ENCODE measurements at places on chromosomes 3 and 15. TPM values are rescaled to one million over a fixed set of nuclear protein-coding genes. Genes with fewer than 3 reads are reported as not detected.

Gene ZNF385D
- total RNA-seq, result 0.41 TPM

DNA sequence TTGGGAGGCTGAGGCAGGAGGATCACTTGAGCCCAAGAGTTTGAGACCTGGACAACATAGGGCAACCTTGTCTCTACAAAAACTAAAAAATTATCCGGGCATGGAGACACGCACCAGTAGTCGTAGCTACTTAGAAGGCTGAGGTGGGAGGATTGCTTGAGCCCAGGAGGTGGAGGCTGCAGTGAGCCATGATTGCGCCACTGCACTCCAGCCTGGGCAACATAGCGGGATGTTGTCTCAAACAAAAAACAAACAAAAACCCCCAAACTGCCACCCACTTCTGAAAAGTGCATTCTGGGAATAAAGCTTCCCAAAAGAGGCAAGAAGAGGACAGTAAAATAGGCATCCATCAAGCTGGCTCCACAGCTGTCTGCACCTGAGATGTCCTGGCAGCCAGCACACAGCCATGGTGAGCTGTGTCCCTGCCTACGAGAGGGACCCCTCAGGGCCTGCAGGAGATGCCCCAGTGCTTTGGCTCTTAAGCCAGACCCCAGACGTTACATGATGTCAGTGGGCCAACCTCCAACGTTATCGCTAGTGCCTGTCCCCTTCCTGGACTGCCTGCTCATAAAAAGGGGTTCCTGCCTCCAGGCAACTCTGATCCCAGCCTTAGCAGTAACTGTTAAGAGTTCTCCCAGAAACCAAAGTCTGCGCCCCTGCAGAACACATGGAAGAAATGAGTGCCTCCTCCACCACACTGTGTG is 101.1 kb downstream of the LRIG1 start:
- no peak for DNase-seq

DNA sequence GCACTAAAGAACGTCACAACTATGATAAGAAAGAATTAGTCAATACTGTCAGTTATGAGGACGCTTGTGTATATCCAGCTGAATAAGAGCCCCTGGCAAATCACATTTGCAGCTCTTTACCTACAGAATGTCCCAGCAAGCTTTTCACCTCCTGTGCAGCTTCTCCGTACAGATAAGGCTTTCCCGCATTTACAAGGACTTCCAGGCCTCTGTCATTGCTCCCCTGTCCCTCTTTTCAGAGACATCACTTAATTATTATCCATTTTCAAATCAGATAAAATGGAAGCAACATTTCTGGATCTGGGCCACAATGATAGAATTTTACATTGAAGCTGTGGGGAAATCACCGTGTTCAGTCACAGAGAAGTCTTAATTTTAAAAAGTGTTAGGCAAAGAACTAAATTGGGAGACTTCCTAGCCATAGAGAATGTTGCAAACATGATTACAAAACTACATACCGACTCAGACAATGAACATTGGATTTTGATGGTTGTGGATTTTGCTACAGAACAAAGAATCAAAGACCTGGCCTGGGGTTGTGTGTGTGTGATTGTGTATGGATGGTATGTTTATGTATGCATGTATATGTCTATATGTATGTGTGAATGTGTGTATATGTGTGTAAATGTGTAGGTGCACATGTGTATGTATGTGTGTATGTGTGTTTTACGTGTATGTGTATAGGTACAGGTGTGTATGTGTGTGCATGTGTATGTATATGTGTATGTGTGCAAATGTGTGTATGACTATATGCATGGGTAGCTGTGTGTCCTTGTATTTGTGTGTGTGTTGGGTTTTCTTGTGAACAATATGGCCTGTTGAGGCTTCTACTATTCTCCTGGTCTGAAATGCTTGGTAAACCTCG is 41.5 kb downstream of the MGLL start:
- no peak for DNase-seq

GRCh38 chr15:39321977-39322376 is 258.9 kb upstream of the THBS1 start:
- DNase-seq, result no peak

- no peak for DNase-seq
These were observed 296 bp downstream of the TPRA1 start for GRCh38 chr3:127590282-127590592.

DNA sequence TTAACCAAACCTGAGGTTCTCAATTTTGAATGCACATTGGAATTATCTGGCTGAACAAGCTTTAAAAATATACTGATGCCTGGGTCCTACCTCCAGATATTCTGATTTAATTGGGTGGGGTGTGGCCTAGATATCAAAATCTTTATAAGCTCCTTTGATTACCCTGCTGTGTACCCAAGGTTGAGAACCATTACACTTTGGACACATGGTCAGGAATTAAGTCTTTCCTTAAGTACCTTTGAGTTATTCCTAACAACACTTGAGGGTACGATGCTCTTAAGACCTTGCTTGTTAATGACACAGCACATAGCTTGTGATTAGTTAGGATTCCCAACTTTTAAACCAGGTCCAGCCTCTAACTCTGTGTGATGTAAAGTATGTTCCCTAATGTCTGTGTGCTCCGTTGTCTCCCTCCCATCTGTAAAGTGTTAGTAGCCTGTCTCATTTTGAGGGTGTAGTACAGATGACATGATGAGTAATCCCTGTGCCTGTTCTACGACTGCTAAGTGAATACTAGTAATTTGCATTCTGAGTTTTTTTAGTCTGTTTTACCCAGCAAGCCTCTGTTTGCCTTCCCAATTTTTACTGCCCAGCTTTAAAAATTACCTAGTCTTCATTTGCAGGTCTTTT is 154.9 kb downstream of the KLHL25 start:
- DNase-seq, result no peak

DNA sequence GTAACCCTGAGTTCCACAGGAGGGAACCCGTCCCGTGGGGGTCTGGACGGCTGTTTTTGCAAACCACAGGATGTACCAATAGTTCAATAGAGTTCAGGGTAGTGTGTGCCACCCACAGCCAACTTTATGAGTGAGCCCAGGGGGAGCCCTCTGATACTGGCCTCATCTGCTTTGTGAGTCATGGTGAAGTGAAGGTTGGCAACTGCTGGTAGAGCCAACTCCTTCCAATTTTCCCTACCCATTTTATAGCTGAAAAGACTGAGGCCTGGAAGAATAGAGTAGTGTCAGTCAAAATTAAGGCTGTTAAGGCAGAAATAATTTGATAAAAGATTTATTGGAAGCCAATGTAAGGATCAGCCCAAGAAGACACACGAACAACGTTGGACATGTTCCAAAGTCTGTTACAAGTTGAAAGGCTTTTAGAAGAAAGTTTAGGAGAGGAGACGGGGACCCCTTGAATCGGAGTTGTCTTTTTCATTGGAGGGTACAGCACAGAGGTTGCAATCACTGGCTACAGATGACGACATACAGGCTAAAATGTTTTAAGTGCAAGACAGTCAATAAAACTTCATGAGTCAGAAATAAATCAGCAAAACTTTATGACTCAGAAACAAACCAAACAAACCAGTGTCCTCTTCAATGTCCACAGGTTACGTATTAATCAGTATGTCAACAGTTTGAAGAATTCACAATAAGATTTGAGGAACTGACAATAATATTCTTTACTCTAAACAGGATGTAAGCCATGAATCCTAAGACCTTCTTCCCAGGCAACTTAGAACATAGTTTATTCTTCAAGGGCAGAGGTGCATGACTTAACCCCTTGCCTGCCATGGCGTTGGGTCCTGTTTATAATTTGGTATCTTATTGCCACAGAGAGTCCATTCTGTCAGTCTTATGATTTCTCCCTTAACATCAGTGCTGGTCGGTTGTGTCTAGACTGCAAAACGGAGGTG is 62.9 kb upstream of the NR2E3 start:
- DNase-seq, result no peak
